ENCODE measurements at places on chromosomes 6 and 20.
A peak's percentile ranks its signal among the peaks of the same experiment; 100 is the strongest.

DNA sequence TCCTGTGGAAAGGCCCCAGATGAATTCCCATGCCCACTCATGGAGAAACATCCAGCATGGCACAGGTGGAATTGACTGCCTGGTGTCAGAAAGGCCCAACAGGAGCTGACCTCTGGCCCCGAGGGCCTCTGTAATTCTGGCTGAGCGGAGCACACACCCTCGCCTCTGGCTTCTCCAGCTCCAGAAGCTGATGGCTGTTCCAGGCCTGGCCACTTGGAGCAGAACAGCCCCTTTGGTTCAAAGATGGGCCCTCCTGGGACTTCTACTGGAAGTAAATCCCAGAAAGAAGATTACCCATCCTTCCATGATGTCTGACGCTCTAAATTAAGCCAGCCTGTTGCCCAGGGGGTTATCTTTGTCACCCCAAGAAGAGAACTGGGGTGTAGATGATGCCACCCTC lies 275.1 kb upstream of the CDH4 start:
- DNase-seq: no peak

- no peak for DNase-seq
These were observed 51.3 kb downstream of the PDE7B start for GRCh38 chr6:135902756-135903331.

GRCh38 chr20:47727170-47727880 lies 58.0 kb downstream of the SULF2 start:
- peak; percentile 44 for DNase-seq

DNA sequence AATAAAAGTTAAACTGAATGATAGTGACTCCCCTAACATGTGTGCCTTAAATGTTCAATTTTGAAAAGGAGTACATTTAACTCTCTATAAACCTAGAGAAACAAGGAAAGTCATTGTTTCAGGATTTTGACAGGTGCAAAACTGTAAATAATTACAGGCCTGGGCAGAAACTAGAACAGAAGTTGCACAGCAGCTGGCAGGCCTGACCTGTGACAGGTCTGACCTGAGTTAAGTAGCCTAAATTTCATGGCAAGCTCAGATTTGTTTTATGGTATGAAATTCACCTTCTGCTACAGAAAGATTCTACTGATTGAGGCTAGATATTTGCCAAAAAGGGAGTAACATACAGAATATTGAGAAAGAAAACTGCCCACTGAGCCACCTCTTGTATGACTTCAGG lies 166.1 kb downstream of the CDKAL1 start:
- DNase-seq: no peak

DNA sequence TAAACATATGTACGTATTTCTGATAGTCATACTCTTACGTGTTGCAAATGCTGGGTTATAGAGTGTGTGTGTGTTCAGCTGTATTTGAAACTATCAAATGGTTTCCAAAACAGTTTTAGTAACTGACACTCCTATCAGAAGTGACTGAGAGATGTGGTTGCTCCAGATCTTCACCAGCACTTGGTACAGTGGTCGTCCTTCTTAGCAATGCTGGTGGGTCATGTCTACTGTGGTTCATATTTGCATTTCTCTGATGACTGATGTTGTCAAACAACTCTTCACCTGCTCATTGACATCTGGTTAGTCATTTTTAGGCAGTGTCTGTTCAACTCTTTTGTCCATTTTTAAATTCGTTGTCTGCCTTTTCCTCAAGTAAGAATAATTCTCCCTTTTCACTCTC lies 259.3 kb downstream of the KIF16B start:
- no peak for DNase-seq

DNA sequence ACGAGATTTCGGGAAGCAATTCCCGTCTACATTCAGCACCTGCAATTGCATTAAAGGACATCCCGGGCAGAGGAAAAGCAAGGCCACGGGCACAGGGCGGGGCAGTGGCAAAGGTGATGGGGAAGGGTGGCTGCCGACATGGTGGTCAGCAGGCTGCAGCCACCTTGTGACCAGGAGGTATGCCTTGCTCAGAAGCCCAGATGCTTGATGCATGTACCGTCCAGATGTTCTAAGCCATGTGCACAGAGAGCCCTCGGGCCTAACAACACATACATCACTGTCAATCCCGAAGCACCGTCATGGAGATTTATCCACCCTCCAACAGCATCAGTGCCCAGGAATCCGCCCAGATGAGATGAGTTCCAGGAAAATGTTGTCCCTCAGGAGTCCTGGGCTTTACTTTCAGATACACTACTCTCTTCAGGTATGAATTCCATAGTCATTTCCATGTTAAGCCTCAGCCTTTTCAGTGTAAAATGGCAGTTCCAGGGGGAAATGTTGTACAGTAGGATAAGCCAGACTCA lies 77.8 kb upstream of the FRMD1 start:
- no peak for DNase-seq

DNA sequence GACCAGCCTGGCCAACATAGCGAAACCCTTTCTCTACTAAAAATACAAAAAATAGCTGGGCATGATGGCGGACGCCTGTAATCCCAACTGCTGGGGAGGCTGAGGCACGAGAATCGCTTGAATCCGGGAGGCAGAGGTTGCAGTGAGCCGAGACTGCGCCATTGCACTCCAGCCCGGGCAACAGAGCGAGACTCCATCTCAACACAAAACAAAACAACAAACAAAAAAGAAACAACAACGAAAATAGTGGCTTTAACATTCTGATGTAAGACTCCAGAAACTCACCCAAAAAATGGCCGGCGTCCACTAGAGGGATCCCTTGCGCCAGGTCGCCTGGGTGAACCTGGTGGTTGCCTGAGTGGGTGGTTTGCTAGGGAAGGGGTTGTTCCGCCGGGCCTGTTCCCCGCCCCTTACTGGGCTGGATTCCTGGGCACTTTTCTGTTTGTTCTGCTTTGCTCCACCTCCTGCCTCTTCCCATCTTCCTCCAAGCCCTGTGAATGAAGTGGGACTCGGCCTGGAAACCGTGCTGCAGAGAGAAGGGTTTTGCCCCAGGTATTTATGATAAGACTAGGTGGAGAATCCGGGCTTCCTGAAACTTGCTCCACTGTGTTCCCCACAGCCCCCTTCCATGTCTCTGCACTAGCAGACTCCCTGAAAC lies 1.5 kb downstream of the PABPC1L start:
- no peak for DNase-seq

GRCh38 chr6:42100029-42100901 lies 42.2 kb downstream of the C6orf132 start:
- no peak for DNase-seq

DNA sequence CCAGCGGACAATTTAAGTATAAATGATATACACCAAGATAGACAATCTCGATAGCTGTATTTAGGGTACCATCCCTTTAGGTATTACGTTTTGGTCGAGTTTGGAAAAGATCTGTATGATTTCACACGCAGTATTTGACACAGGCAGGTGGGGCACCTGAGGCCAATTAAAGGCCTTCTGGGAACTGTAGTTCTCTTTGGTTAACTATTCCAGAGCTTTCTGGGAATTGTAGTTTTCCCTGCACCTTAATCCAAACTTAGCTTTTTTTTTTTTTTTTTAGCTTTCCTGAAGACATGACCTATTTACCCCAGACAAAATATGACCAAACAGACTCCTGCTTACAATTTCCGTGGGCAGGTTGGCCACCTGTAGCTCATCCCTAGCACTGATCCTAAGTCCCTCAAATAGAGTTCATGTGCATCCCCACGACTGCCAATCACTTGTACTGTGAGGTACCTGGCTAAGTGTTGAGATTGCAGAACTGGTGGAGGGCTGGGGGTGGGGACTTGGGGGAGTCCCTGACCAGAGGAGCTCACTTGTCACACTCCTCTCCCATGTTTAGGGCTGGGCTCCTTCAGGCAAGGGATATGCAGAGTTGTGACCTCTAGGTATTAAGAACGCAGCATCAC lies 999 bp upstream of the EHMT2 start:
- DNase-seq: no peak

- DNase-seq: no peak
These were observed 55.7 kb upstream of the HDGFL1 start for GRCh38 chr6:22513667-22514066.

- no peak for DNase-seq
These were observed 191.7 kb downstream of the SMOC2 start for GRCh38 chr6:168632694-168633093.

GRCh38 chr20:12891643-12892042 lies 117.1 kb upstream of the SPTLC3 start:
- no peak for DNase-seq

GRCh38 chr6:1111361-1111760 lies 200.5 kb upstream of the FOXQ1 start:
- DNase-seq: no peak

DNA sequence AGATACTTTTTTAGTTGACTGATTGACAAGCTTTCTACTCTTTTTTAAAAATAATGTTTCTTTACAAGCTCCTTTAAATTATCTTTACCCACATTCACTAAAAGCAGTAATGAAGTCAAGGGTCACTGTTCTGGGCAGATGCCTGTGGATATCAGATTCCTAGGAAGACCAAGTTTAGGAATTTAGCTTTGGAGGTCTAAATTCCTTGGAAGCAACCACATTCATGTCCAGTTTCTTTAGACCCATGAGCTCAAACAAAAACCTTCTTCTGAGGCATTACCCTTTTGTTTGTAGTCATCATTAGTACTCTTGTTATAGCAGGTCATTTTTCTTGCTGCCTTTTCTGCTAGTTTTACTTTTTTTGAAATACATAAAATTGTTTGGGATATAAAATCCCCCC lies 462.9 kb upstream of the JAG1 start:
- DNase-seq: no peak

DNA sequence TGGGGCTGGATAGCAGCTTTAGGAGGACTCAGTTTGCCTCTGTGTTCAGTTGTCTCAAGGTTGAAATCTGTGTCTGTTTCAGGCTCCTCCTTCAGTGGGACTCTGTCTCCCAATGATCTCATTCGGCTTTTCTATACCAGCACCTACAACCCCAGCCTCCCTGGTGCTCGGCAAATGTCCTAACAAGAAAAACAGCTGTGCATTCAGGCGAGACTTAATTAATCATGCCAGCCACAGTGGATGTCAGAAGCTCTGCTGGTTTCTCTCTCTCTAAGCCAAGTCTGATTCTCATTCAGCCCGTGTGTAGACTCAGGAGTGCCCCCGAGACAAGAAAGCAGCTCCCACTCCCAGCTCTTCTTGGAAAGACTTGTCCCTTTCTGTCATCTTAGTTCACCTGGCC lies 46.8 kb downstream of the SUN5 start:
- no peak for DNase-seq

DNA sequence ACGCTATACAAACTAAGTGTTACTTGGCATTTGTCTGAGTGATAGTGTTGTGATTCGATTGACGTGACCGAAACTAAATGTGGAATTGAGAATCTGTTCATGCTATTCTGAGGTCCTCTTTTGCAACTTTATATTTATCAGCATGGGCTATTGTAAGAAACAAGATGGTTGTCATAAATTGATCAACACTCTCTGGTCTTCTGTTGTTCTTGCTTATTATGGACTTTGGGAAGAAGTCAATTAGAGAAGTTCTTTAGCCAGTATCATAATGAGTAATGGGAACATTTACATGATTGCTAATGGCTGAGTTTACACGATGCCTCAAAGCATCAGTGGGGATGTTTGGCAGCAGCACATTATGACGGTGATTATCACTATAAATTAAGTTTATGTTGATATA lies 195.0 kb downstream of the CD83 start:
- DNase-seq: no peak

- DNase-seq: no peak
These were observed 27.8 kb upstream of the SRC start for GRCh38 chr20:37317994-37318640.

- DNase-seq: no peak
These were observed 640 bp downstream of the NFS1 start for GRCh38 chr20:35698298-35699126.

GRCh38 chr6:87220997-87221396 lies 65.6 kb downstream of the ZNF292 start:
- no peak for DNase-seq

DNA sequence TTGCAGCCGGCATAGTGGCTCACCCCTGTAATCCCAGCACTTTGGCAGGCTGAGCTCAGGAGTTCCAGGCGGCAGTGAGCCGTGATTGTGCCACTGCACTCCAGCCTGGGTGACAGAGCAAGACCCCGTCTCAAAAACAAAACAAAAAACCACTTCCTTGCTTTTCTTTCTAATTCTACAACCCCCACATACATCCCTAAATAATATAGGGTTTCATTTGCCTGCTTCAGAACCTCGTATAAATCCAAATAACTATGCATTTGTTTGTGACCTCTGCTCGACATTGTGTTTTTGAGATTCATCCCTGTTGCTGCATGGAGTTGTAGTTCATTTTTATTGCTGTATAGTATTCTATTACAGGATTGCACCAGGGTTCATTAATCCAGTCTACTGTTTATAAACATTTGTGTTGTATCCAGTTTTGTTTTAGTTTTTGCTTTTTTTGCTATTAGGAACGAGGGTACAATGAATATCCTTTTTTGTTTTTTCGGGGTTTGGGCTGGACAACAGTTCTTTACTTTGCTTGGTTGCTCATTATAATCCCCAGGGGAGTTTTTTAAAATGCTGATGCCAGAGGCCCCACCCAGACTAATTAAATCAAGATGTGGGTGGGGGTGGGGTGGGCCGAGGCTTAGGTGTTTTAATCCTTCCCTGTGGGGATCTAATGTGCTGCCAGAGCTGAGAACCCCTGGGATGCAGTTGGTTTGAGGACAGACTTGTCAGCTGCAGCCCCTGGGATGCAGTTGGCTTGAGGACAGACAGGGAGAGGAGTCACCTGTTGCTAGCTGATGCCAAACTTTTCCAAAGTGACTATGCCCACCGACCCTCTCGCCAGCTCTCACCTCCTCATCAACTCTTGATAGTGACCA lies 2.4 kb upstream of the SNAI1 start:
- no peak for DNase-seq

- DNase-seq: no peak
These were observed 737 bp upstream of the PTPRT start for GRCh38 chr20:43190332-43190953.

- DNase-seq: no peak
These were observed 34.1 kb downstream of the UTRN start for GRCh38 chr6:144319211-144319610.

DNA sequence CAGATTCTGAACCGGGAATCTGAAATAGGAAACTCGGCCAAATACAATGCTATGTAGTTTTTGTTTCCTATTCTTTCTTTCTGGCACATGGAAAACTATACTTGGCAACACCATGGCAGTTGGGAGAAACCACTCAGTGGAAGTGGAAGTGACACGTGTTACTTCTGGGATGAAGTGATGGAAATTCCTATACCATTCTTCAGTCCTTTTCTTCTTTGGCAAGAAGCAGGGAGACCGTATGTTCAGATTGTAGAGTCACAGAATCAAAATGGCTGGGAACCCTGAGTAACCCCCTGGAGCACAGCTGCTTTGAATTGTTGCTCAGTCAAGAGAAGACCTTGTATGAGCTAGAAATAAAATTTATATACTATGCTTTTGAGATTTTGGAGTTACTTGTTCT lies 18.8 kb upstream of the TINAG start:
- no peak for DNase-seq

- no peak for DNase-seq
These were observed 32.0 kb upstream of the SMIM28 start for GRCh38 chr6:138345565-138346285.

- no peak for DNase-seq
These were observed 6.0 kb upstream of the MRAP2 start for GRCh38 chr6:84027340-84028181.
